ENCODE measurements at places on chromosomes 5 and 9. TPM values are rescaled to one million over a fixed set of nuclear protein-coding genes. Genes with fewer than 3 reads are reported as not detected.

The CCNI2 gene
- 8.7 TPM for total RNA-seq

The PAPPA gene
- 0.37 TPM for total RNA-seq

The FIBCD1 gene
- total RNA-seq: not detected

The ZNF483 gene
- 21.2 TPM for total RNA-seq

The FOXD4L3 gene
- total RNA-seq: not detected

The PDCD1LG2 gene
- total RNA-seq: 1.1 TPM

The QSOX2 gene
- total RNA-seq: 12.6 TPM

The C9 gene
- not detected for total RNA-seq

The IFNA13 gene
- total RNA-seq: not detected

The DRD1 gene
- total RNA-seq: not detected

The EIF4EBP3 gene
- total RNA-seq: 14.0 TPM

The CTNND2 gene
- 0.94 TPM for total RNA-seq

The EQTN gene
- total RNA-seq: not detected

The ANKDD1B gene
- total RNA-seq: 0.57 TPM

The CDC14B gene
- total RNA-seq: 16.4 TPM

The SPOCK1 gene
- not detected for total RNA-seq

The CD274 gene
- total RNA-seq: 4.7 TPM

The ZNF367 gene
- total RNA-seq: 4.7 TPM

The RAB24 gene
- total RNA-seq: 8.8 TPM

The BRD8 gene
- 26.4 TPM for total RNA-seq

The MBLAC2 gene
- total RNA-seq: 3.7 TPM

The AHRR gene
- 0.80 TPM for total RNA-seq

The CMYA5 gene
- 0.15 TPM for total RNA-seq

The AQP3 gene
- 206 TPM for total RNA-seq

The PPP3R2 gene
- not detected for total RNA-seq

The LCN12 gene
- total RNA-seq: 4.2 TPM

The STRBP gene
- 15.4 TPM for total RNA-seq

The NKD2 gene
- total RNA-seq: not detected

The NUP214 gene
- 107 TPM for total RNA-seq

The BHMT gene
- total RNA-seq: not detected

The ADGRV1 gene
- total RNA-seq: 0.52 TPM

The MOCS2 gene
- total RNA-seq: 11.2 TPM

The SLC12A7 gene
- 36.6 TPM for total RNA-seq

The IFNB1 gene
- total RNA-seq: not detected

The TICAM2 gene
- 0.52 TPM for total RNA-seq

The LRRC70 gene
- 6.1 TPM for total RNA-seq

The KCNV2 gene
- not detected for total RNA-seq

The PCDHGA1 gene
- not detected for total RNA-seq

The DBH gene
- not detected for total RNA-seq

The SPATA9 gene
- total RNA-seq: not detected

The PFN3 gene
- not detected for total RNA-seq

The CNTFR gene
- total RNA-seq: not detected

The HCN1 gene
- total RNA-seq: not detected

The GFRA3 gene
- total RNA-seq: not detected

The SPINK4 gene
- total RNA-seq: not detected

The PCDHGA8 gene
- not detected for total RNA-seq

The OLFML2A gene
- total RNA-seq: not detected

The MTREX gene
- 61.0 TPM for total RNA-seq

The LCN9 gene
- not detected for total RNA-seq

The REEP2 gene
- total RNA-seq: 0.40 TPM

The C9orf43 gene
- 0.65 TPM for total RNA-seq

The BTNL9 gene
- total RNA-seq: 1.8 TPM

The LMX1B gene
- total RNA-seq: not detected

Data from T-helper 17 cell (primary cell).